ENCODE measurements at places on chromosomes 3 and 15. TPM values are rescaled to one million over a fixed set of nuclear protein-coding genes. Genes with fewer than 3 reads are reported as not detected.

The SLC38A3 gene
- not detected for total RNA-seq

The HCLS1 gene
- 0.60 TPM for total RNA-seq

The MAGEL2 gene
- under 0.01 TPM for total RNA-seq

The DLEC1 gene
- total RNA-seq, result under 0.01 TPM

The GUCA1C gene
- total RNA-seq, result not detected

The ROPN1 gene
- not detected for total RNA-seq

The LRRIQ4 gene
- not detected for total RNA-seq

The ZNF620 gene
- 0.83 TPM for total RNA-seq

The PRSS50 gene
- not detected for total RNA-seq

The CLSTN2 gene
- 0.82 TPM for total RNA-seq

The SEMA5B gene
- total RNA-seq, result under 0.01 TPM

The STAG1 gene
- total RNA-seq, result 26.8 TPM

The ETV5 gene
- total RNA-seq, result 24.7 TPM

The ISL2 gene
- total RNA-seq, result 0.08 TPM

The BCL6 gene
- 29.0 TPM for total RNA-seq

The GOLGA8T gene
- not detected for total RNA-seq
